ENCODE measurements at places on chromosomes 6 and 20.

DNA sequence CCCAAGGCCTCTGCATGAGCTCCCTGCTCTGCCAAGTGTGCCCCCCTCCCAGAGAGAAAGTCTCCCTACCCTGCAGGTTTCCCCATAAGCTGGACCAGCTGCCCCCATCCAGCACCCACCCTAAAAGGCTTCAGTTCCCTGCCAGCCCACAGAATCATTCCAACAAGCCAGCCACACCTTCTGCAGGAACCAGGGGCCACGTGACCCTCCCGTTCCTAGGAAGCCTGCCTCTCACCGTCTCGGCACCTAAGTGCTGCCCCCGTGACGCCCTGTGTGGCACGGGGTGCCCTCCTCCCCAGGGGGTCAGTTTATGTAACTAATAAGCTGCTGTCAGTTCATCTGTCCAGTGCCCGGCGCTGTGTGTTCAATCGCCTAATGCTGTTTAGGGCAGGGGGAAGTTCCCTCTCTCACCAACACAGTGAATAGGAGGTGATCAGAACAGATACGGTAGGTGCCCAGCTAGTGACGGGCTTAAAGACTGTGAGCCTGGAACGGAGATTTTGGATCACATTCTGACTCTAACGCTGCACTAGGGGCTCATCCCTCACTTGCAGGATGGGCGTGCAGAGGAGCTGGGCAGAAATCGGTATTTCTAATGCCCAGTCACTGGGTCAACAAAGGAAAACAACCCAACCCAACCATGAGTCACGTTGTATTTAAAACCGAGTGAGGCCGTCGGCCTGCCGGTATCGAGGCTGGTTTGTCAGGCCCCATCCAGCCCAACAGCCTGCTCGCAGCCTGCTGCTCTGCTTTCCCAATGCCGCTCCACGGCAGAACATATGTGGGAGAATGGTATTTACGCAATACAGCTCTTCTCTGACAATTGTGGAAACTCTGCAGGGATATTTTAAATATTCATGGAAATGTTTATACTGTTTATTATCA, 56.0 kb downstream of the RAMACL start:
- no peak for DNase-seq

- DNase-seq: no peak
These were observed 140.5 kb upstream of the SYNDIG1 start for GRCh38 chr20:24328901-24329300.

DNA sequence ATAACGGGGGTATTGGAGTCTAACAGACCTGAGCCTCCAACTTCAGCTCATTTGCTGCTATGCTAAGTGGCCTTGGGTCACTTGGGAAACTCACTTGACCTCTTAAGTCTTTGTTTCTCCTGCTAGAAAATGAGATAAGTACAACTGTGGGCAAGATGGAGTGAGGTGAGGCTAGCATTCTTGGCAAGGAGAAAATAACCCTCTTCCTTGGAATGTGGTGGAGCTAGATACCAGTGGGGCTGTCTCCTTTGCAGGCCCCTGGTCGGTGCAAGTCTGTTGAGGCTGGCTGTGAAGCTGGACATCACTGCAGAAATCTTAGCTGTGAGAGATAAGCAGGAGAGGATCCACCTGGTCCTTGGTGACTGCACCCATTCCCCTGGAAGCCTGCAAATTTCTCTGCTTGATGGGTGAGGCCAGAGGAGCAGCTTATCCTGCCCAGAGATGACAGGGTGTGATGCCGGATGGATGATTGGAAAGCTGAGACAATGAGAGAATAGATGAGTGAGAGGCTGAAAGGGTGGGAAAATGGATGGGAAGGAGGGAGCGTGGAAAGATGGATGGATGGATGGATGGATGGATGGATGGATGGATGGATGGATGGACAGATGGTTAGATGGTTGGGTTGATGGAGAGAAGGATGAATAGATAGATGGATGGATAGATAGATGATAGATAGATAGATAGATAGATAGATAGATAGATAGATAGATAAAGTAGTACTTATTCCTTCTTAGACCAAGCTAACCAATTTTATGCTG, 4.4 kb downstream of the BPIFA1 start:
- DNase-seq: no peak

DNA sequence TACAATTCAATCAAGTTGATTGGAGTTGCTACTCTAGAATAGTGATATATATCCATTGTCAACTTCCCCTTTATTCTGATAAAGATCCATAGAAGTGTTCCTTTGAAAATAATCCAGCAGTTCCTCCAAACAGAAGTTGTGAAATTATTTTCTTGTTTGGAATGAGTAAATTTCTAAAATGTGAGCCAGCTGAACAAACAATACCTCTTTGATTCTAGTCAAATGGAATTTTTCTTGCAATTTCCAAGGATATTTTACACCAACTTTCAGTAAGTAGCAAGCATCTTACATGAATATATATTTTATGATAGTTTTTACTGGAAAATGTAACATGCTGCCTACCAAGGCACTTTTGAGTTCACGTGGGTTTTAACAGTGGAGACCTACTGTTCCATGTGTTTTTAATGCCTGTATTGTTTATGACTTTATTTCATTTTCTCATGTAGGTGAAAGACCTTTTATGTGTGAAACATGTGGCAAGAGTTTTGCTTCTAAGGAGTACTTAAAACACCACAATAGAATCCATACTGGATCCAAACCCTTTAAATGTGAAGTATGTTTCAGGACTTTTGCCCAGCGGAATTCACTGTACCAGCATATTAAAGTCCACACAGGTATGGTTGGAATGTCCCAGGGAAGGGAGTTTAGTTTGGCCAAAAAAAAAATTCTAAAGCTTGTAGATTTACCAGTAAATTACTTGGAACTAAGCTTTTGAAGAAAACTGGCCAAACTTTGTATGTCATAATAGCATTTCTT, 6.5 kb downstream of the GZF1 start:
- DNase-seq: no peak

GRCh38 chr6:118581489-118581959, 33.4 kb downstream of the PLN start:
- no peak for DNase-seq

- DNase-seq: peak; percentile 44
These were observed 70.2 kb downstream of the RIN2 start for GRCh38 chr20:19828232-19828631.

GRCh38 chr20:25460566-25461280, 53.2 kb downstream of the GINS1 start:
- DNase-seq: no peak

GRCh38 chr6:166032366-166033200, 135.1 kb downstream of the TBXT start:
- DNase-seq: no peak

GRCh38 chr6:42239333-42239732, 21.7 kb upstream of the MRPS10 start:
- peak; percentile 3 for DNase-seq

- DNase-seq: no peak
These were observed 14.6 kb downstream of the CDK5RAP1 start for GRCh38 chr20:33386673-33387072.

DNA sequence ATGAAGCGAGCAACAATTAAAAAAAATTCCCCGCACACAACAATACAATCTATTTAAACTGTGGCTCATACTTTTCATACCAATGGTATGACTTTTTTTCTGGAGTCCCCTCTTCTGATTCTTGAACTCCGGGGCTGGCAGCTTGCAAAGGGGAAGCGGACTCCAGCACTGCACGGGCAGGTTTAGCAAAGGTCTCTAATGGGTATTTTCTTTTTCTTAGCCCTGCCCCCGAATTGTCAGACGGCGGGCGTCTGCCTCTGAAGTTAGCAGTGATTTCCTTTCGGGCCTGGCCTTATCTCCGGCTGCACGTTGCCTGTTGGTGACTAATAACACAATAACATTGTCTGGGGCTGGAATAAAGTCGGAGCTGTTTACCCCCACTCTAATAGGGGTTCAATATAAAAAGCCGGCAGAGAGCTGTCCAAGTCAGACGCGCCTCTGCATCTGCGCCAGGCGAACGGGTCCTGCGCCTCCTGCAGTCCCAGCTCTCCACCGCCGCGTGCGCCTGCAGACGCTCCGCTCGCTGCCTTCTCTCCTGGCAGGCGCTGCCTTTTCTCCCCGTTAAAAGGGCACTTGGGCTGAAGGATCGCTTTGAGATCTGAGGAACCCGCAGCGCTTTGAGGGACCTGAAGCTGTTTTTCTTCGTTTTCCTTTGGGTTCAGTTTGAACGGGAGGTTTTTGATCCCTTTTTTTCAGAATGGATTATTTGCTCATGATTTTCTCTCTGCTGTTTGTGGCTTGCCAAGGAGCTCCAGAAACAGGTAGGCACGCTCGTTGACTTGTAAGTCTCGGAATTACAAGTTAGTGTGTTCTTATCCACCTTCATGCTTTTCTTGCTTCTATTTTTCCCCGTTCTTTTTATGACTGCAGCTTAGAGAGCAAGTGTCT, at the start of gene EDN1:
Gene EDN1 (plus strand): TSS at position 429 of the 888 bp plus-strand sequence. CDS start 269 bp downstream, at position 698.
- DNase-seq: peak; percentile 20

DNA sequence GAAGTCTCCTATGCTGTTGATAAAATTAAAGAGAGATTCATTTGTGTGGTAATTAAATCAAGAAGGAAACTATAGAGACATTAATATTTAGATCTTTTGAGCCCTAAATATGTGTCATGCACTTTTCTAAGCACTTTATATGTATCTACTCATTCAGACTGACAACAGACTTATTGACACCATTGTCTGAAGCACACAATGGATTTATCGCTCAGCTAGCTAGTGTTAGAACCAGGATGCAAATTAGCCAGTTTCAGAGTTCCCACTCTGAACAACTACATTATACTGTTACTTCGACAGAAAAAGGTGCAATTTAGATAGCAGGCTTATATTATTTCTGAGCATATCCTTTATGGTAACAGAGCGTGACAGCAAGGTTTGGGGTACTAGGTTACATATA, 27.7 kb upstream of the KIAA0408 start:
- no peak for DNase-seq

DNA sequence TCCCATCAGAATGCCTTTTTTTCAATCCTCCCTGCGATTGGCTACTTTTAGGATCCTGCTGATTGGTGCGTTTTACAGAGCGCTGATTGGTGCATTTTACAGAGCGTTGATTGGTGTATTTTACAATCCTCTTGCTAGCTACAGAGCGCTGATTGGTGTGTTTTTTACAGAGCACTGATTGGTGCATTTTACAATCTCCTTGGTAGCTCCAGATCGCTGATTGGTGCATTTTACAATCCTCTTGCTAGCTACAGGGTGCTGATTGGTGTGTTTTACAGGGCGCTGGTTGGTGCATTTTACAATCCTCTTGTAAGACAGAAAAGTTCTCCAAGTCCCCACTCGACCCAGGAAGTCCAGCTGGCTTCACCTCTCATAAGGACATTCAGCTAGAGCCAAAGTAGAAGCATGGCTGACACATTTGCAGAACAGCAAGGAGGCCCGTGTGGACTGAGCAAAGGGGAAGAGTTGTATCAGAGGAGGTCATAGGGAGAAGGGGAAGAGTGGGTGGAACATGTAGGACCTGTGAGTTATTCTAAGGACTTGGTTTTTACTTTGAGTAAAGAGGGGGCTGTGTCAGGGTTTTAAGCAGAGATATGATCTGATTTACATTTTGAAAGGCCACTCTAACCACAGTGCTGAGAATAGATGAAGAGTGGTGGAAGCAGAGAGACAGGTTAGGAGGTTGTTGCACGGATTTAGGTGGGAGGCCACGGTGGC, 2.6 kb downstream of the ALDH5A1 start:
- no peak for DNase-seq

DNA sequence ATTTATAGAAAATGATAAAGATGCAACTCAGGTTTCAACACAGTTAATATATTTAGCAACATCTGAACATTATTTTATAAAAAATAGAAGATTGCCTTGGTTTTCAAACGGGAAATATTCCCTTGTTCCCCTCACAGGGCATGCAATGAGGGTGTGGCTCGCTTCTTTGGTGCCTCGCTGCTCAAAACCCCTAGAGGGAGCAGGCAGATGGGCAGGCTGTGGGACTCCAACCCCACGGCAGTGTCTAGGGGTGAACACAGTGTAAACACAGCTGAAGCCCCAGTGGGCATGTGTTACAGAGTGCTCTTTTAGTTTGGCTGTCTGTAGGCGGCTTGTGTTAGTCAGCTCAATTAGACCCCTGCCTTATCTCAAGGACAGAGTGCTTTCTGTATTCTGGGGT, 560.8 kb upstream of the IMPG1 start:
- peak; percentile 7 for DNase-seq

- no peak for DNase-seq
These were observed 502.4 kb upstream of the PTCHD4 start for GRCh38 chr6:48613231-48613949.

DNA sequence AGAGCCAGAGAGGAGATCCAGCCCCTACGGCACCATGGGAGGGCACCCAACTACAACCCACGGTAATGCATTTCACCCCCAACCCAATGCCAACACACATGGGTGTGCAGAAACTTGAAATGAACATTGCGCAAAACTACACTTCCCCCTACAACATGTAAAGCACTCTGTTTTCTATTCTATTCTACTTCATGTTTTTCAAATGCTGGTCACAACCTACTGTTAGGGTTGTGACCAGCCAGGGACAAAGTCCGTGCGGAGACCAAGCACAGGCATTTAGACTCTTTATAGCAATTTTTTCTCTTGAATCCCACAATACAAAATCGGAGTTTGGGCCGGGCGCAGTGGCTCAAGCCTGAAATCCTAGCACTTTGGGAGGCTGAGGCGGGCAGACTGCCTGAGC, 90.6 kb downstream of the MRPL14 start:
- no peak for DNase-seq

DNA sequence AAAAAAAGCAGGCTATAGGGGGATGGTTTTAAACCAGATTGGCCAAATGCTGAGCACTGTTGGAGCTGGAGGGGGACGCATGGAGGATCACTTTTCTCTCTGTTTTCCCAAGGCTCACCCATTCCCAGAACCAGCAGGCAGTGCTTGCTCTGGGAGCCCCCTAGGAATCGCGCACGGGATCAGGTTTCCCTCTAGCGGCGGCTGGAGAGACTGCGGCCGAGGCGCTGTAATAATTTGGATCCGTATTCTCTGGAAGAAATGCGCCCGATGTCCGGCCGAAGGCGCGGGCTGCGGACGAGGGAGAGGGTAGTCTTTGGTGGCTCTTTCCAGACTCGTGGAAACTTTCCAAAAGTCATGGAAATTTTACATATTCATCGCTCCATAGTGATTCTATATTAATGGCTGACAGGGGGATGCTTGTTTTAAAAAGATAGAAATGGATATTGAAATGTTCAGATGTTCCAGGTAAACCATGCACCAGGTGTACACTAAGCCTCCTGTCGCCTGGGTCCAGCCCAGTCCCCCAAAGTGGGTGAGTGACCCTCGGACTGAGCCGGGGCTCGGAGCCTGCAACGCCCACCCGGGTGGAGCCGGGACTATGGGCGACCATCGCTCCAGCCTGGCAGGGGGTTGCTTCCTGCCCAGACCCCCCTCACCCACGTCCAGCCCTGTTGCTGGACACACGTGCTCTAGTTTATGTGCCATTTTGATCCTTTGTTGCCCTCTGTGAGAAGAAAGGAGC, 78.7 kb upstream of the PHACTR3 start:
- DNase-seq: peak; percentile 75

- DNase-seq: peak; percentile 59
These were observed 130.6 kb upstream of the C6orf118 start for GRCh38 chr6:165439928-165440554.

DNA sequence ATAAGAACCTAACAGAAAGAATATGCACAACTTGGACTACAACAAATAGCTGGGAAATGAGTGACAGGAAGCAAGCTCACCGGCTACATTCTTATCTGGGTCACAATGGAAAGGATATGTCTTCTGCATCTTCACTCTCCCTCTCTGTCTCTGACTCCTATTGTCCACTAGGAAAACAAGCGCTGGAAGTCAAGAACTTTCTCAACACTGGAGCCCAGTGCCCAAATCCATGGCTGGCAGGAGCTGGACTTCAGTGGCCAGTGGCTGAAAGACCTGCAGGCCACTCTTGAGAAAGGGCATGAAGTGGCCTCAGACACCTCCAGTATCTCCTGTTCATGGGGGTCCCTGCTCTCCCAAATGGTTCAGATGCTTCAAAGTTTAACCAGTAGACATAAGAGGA, 62.0 kb downstream of the FAM50B start:
- DNase-seq: no peak

Measured in NCI-H1417 (cell line).